Muscle of leg (tissue), 16 donors: ENCODE measurements at places on chromosomes 1 and 21. TPM values are rescaled to one million over a fixed set of nuclear protein-coding genes. Genes with fewer than 3 reads are reported as not detected.

Gene MMEL1
- total RNA-seq: 0.31 TPM

Gene SPATA45
- total RNA-seq: 0.44 TPM

Gene VSIG8
- total RNA-seq: not detected

Gene AKR7A2
- 42.8 TPM for total RNA-seq

Gene IGSF3
- total RNA-seq: 29.8 TPM

Gene SHISA4
- total RNA-seq: 58.5 TPM

Gene RAB3B
- total RNA-seq: 0.18 TPM

Gene ITGB2
- total RNA-seq: 8.0 TPM

Gene CYP4A11
- total RNA-seq: 0.13 TPM

Gene C1orf94
- total RNA-seq: not detected

Gene JAM2
- total RNA-seq: 18.7 TPM

Gene CFHR5
- total RNA-seq: under 0.01 TPM

Gene CLCA1
- not detected for total RNA-seq

Gene HSPA6
- 0.49 TPM for total RNA-seq

Gene TCEA3
- total RNA-seq: 245 TPM

Gene SYCP1
- not detected for total RNA-seq

Gene ETV3L
- total RNA-seq: not detected

Gene OR6K3
- total RNA-seq: not detected

Gene VTCN1
- 0.04 TPM for total RNA-seq

Gene B3GALT6
- total RNA-seq: 19.2 TPM

Gene ZBED6
- total RNA-seq: 23.9 TPM

Gene GBP1
- total RNA-seq: 7.8 TPM

Gene MCOLN2
- 0.18 TPM for total RNA-seq

Gene BRINP2
- 0.66 TPM for total RNA-seq

Gene CCDC17
- total RNA-seq: 1.2 TPM

Gene RNPC3
- 13.2 TPM for total RNA-seq

Gene IL10
- total RNA-seq: 1.1 TPM

Gene HNRNPCL2
- not detected for total RNA-seq

Gene DCLRE1B
- 5.2 TPM for total RNA-seq

Gene NTMT2
- total RNA-seq: 1.8 TPM

Gene DMAP1
- 12.1 TPM for total RNA-seq

Gene TEDDM1
- not detected for total RNA-seq

Gene TGFB2
- 37.2 TPM for total RNA-seq

Gene NUP210L
- total RNA-seq: 0.04 TPM

Gene GBP6
- 0.04 TPM for total RNA-seq

Gene NAV1
- 21.7 TPM for total RNA-seq

Gene CLCNKB
- total RNA-seq: 0.40 TPM

Gene PNRC2
- 82.9 TPM for total RNA-seq

Gene HIVEP3
- 0.93 TPM for total RNA-seq

Gene RGS18
- total RNA-seq: 1.1 TPM

Gene OR2L13
- not detected for total RNA-seq

Gene FNDC10
- 0.62 TPM for total RNA-seq

Gene CHI3L1
- 0.13 TPM for total RNA-seq

Gene TTC13
- total RNA-seq: 15.0 TPM

Gene C1orf174
- 18.0 TPM for total RNA-seq

Gene GPATCH2
- total RNA-seq: 13.7 TPM

Gene HMGCL
- 33.7 TPM for total RNA-seq

Gene CR1L
- 0.22 TPM for total RNA-seq

Gene FCRL3
- 0.04 TPM for total RNA-seq

Gene EDARADD
- total RNA-seq: 0.18 TPM

Gene SELE
- 1.6 TPM for total RNA-seq

Gene MTR
- 30.6 TPM for total RNA-seq

Gene LCE1A
- total RNA-seq: not detected

Gene CFHR3
- 1.2 TPM for total RNA-seq
